ENCODE measurements at places on chromosomes 16 and 17.

- no peak for DNase-seq
Observed at GRCh38 chr17:38578229-38579082, 27.3 kb downstream of the SRCIN1 start.

GRCh38 chr17:62588109-62588508 lies 39.4 kb upstream of the MRC2 start:
- no peak for DNase-seq

GRCh38 chr16:69003500-69003899 lies 102.0 kb upstream of the HAS3 start:
- DNase-seq, result no peak

- DNase-seq, result no peak
Observed at GRCh38 chr16:87789437-87790291, 23.9 kb upstream of the KLHDC4 start.

DNA sequence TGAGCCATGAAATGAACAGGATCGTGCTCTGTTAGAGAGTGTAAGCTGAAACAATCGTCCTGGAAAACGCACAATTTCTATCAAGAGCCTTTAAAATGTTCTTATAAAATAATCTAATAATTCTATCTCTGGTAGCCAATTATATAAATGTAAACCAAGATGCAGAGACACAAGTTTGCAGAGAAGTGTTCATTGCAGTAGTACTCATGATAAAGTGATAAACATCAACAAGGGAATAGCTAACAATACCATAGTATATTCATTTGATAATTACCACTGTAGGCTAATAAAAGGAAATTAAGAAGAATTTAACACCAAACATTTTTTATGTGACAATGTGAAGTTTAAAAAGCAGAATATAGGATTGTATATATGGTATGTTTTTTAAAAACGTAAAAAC lies 12.4 kb downstream of the NACA2 start:
- DNase-seq, result no peak

DNA sequence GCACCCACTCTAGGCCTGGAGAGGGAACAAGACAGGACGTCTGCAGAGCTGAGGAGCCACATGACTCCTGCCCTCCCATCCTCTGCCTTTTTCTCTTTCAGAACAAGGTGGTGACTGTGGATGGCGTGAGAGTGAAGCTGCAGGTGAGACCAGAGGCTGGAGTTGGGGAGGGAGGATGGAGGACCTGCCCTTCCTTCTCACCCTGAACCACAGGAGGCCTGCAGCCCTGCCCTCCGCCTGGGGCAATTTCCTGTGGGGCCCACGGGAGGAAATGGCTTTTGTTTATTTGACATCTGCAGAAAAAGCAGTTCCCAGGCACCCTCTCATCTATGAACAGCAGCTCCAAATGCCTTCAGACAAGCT lies 5.1 kb downstream of the RAB37 start:
- peak; percentile 81 for DNase-seq

- peak; percentile 34 for DNase-seq
Observed at GRCh38 chr16:67917852-67918236, 13.8 kb downstream of the CTRL start.

DNA sequence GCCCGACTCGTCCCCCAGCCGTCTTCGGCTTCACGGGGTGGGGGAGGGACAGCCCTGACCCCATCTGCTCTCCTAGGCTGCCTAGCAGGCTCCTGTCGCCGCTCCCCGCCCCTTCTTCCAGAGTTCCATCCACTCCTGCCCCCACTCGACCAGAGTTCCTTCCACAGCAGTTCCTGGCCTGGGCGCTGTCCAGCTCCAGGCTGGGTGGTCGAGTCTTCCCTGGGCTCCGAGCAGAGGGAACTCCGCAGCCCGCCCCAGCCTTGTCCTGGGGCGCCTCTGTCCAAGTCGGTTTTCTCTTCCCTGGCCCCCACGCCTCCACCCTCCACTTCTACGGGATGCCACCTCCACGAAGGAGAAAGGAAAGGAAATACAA lies 1.4 kb downstream of the PYY start:
- no peak for DNase-seq

GRCh38 chr16:65621640-65622039 lies 499.8 kb upstream of the CDH11 start:
- DNase-seq, result no peak

DNA sequence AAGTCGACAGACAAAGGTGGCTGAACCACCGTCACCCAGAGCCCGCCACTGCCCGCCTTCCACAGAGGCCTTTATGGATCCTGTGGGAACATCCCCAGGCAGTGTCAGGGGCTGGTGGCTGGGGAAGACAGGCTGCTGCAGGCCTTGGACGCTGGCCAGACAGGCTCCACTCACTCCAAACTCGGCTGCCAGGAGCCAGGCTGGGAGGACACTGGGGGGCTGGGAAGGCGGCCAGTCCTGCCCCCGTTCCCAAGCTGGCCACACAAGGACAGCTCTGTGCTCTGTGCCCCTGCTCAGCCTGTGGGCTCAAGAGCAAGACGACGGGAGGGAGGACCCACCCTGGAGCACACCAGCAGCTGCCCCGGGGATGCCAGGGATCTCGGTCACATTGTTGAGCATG lies 7.6 kb upstream of the LCAT start:
- DNase-seq, result no peak

DNA sequence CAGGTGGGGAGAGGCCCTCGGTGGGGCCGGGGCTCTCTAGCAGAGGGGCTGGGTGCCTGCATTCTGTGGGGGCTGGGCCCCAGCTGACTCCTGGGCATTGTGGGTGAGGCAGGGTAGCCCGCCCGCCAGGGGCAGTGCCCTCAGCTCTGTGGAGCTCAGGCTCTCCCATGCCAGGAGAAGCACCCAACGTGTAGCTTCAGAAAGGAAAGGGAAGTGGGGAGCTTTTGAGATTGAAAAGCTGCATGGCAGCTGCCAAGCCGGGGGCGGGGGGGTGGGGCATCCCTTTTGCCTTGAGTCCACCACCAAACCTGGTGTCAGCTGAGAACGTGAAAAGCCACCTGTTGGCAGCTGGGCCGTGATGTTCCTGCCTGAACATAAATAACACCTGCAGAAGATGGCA lies 192.1 kb upstream of the CIBAR2 start:
- no peak for DNase-seq

GRCh38 chr16:25691519-25692091 lies at the start of gene HS3ST4:
Gene HS3ST4, plus strand, starts transcription at chr16:25691959.
- DNase-seq, result no peak

DNA sequence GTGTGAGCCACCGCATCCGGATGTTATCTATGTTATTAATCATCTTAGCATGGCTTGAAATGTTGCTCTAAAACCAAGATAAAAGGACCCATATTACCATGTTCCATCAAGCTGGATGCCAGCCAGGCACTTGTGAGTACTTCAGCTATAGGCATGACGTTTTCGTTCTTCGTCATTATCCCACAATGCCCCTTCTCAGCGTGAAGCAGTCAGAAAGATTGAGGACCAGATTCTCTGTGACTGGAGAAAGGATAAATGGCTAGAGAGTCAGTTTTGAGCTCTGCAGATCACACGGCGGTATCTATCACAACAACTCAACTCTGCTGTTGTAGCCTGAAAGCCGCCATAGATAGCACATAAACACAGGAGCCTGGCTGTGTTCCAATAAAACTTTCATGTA lies 29.8 kb upstream of the LCMT1 start:
- DNase-seq, result no peak

- DNase-seq, result no peak
Observed at GRCh38 chr16:30663038-30663437, 4.8 kb downstream of the FBRS start.

DNA sequence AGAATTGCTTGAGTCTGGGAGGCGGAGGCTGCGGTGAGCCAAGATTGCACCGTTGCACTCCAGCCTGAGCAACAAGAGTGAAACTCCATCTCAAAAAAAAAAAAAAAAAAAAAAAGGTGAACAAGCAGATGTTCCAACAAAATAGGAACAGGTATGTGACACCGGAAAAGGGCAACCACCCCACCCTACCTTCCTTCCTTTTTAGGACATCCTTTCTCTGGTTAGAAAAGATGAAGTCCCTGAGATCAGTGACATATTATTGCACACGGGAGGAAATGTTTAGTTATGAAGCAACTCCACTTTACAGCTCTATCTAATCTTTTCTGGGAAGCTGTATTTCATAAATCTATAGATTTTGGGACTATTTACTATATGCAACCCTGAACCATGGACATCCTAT lies 114.2 kb upstream of the MON1B start:
- no peak for DNase-seq

DNA sequence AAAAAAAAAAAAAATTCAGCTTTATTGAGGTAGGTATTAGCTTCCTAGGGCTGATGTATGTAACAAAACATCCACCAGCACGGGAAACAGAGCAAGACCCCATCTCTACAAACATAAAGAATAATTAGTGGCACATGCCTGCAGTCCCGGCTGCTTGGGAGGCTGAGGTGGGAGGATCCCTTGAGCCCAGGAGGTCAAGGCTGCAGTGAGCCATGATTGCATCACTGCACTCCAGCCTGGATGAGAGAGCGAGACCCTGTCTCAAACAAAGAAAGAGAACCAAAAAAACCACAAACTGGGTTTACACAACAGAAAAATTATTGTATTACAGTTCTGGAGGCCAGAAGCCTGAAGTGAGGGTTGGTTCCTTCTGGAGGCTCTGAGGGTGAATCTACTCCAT lies 4.0 kb upstream of the MMP25 start:
- no peak for DNase-seq

GRCh38 chr16:83935005-83935857 lies 17.8 kb upstream of the OSGIN1 start:
- DNase-seq, result no peak

GRCh38 chr16:85982563-85982939 lies 83.6 kb downstream of the IRF8 start:
- DNase-seq, result no peak

DNA sequence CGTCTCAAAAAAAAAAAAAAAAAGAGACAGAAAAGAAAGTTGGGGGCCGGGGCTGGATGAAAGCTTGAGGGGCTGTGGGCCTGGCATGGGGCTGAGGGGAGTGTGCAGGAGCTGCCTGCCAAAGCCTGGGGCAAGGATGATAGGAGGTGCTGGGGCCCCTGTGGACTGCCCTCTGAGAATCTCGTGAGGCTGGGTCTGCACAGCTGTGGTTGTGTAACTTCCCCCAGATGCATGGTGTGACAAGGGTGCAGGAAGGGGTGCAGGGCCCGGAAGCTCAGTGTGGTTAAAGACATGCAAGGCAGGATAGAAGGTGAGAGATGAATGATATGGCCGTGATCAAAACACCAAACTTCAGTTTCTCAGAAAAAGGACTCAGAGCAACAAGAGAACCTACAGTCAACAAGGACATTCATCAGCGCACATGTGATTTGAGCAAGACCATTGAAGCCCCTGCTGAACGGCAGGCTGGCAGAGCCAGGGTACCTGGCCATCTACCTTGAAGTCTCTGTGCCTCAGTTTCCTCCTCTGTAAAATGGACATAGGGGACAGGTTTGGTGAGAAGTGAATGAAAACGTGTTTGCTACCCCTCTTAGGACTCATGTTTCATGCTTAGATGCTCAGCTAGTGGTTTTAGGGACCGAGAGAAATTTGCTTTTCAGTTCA lies 9.6 kb downstream of the IL32 start:
- DNase-seq, result peak; percentile 93

GRCh38 chr17:83109793-83110645 lies 30.6 kb downstream of the METRNL start:
- DNase-seq, result no peak

GRCh38 chr16:66604376-66605176 lies at the start of gene CMTM3:
Gene CMTM3, plus strand, starts transcription at chr16:66604704. Its CDS starts 102 bp downstream, at chr16:66604806.
- peak; percentile 62 for DNase-seq

GRCh38 chr17:19799796-19800195 lies 51.7 kb upstream of the ALDH3A1 start:
- no peak for DNase-seq

DNA sequence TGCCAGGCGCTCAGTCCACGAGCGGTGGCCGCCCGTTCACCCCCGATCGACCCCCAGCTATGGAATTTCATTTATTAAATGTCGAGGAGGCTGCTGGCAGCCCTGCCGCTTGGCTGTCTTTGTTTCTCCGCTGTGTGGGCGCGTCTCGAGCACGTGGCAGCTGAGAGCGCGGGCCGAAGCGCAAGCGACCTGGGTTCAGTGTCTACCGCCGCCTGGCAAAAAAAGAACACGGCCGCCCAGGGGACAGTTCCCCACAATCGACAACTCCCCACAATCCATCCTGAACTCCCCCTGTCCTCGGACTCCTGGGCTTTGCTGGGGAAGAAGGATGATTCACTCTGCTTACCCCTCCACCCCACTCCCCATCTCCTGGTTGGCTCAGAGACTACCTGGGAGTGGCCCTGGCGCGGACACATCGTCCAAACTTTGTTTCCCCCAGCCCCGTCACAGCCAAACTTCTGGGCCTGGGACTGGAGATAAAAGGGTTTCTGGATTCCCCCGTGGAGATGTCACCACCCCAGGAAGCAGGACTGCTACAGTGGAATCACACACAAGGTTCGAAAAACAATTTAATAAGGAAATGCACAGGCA lies 1.7 kb upstream of the ANKRD13B start:
- no peak for DNase-seq

DNA sequence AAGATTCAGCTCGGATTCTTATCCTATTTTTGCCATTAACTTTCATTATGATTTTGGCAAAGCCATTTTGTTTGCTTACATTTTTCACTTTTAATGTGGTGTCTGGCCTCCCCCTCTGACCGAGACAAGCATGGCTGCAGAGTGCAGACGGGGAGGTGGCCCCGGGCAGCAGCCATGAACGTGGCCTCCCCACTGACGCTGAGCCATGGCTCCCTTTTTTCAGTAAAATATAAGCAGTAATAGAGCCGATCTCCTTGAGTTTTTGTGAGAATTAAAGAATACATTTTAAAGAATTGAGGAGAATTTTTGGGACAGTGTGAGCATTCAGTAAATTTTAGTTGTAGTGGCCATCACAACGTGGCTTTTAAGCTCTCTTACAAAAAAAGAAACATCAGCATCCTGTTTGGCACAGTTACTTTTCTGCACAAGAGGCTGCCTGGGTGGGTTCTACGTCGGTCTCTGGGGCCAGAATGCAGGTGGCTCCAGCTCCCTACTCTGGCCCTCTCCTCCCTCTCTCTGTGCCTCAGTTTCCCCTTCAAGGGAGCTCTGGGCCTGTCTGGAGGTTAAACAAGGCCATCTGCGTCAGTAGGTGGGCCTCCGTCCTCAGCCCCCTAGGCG lies 68.8 kb upstream of the ZNF750 start:
- no peak for DNase-seq

- DNase-seq, result peak; percentile 39
Observed at GRCh38 chr17:76872221-76872873, 4.1 kb downstream of the MGAT5B start.

GRCh38 chr17:73422121-73422520 lies 110.3 kb upstream of the CDC42EP4 start:
- DNase-seq, result no peak

GRCh38 chr17:75631353-75631752 lies 1.9 kb upstream of the SMIM5 start:
- DNase-seq, result no peak

GRCh38 chr16:35736546-35736945 lies 2277.1 kb downstream of the TP53TG3F start:
- DNase-seq, result no peak

GRCh38 chr17:77697480-77698400 lies 260.8 kb upstream of the TNRC6C start:
- no peak for DNase-seq

DNA sequence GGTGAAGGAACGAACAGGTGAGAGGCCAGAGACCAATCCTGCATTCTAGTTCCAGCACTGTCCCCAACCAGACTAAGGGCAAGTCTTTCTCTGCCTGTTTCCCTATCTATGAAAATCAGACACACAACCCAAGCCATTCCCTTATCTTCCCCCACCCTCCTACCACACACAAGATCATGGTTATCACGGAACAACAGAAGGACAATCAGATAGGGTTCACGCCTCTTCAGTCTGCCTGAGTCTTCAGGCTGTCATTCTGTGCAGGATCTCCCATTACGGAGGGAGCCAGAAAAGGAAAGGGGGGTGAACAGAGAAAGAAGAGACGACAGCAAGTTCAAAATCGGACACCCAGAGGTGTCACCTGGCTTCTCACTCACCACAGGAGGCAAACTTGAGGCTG lies 11.1 kb downstream of the TLE7 start:
- DNase-seq, result no peak
